ENCODE measurements at places on chromosomes 2 and 18.

GRCh38 chr2:241958818-241959545 is 89.5 kb downstream of the RTP5 start:
- no peak for DNase-seq

DNA sequence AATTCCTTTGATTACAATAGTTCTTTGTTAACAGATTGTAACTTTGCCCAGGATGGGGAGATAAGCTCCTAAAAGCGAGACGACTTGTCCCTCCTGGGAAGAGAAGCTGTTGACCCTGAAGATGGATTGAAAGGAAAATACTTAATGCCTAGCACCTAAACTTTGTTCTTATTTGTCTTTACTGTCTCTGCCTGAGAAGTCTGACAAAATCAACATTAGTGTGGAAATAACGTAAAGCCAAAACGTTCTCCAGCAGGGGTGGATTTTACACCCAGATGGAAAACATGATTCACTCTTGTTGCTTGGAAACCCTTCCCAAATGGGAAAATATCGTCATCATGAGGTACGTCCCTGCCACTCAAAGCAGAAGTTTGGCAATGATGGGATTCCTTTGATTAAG is 450.1 kb downstream of the SLC4A3 start:
- DNase-seq: peak; percentile 72

DNA sequence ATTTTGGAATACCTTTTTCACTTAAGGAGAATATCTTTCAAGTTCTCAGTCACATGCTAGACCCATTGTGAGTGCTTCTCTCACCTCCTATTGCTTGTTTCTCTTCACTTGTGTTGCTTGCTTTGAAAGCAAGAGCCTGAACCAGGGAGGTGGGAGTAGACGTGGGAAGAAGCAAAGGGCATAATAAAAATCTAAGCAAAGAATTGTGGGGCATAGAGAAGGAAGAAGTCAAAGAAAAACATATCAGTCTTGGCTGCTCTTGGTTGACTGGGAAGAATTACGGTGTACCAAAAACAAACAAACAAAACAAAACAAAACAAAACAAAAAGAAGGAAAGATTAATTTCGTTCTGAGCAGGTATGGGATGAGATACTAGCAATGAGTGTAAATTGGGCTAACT is 48.9 kb upstream of the ACVR1 start:
- DNase-seq: no peak

GRCh38 chr2:176814274-176814673 is 398.3 kb upstream of the HNRNPA3 start:
- no peak for DNase-seq

- no peak for DNase-seq
Observed at GRCh38 chr2:142598846-142599245, 278.6 kb upstream of the KYNU start.

GRCh38 chr2:44010266-44010665 is 14.5 kb upstream of the LRPPRC start:
- no peak for DNase-seq

GRCh38 chr2:226904592-226904991 is 68.7 kb downstream of the RHBDD1 start:
- DNase-seq: no peak

DNA sequence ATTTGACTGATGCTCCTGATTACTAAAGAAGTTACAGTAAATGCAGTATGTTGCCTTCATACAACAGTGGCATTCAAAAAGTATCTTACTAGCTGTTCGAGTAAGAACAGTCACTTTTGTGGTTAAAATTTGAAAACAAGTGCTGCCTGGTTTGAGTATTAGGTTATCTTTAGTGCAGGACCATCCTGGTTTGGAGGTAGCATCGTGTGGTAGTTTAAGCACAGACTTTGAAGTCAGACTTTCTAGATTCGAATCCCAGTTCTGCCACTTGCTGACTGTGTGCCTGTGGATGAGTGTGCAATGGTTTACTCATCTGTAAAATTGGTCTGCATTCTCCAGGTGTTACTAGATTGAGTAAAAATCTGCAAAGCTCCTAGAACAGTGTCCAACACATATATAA is 96.8 kb downstream of the SGPP2 start:
- DNase-seq: no peak

GRCh38 chr18:51867767-51868166 is 472.2 kb upstream of the DCC start:
- DNase-seq: peak; percentile 4

- no peak for DNase-seq
Observed at GRCh38 chr2:36044411-36044810, 311.2 kb upstream of the CRIM1 start.

- DNase-seq: no peak
Observed at GRCh38 chr18:69658103-69658502, 257.4 kb downstream of the DOK6 start.

GRCh38 chr2:36423172-36423571 is 67.6 kb downstream of the CRIM1 start:
- no peak for DNase-seq

DNA sequence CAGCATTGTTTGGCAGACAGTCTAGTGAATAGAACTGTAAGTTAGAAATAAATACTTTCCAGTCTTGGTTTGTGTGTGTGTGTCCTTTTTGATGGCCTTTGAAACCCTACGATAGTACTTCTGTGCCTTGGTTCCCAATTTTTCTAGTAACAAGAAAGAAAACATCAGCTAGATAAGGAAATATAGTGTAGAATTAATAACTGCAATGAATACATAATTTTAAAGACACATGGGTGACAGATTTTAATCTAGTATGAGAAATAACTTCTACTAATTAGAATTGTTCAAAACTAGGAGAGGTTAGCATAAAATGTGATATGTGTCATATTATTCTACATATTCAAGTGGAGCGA is 44.5 kb upstream of the NEMP2 start:
- DNase-seq: no peak

DNA sequence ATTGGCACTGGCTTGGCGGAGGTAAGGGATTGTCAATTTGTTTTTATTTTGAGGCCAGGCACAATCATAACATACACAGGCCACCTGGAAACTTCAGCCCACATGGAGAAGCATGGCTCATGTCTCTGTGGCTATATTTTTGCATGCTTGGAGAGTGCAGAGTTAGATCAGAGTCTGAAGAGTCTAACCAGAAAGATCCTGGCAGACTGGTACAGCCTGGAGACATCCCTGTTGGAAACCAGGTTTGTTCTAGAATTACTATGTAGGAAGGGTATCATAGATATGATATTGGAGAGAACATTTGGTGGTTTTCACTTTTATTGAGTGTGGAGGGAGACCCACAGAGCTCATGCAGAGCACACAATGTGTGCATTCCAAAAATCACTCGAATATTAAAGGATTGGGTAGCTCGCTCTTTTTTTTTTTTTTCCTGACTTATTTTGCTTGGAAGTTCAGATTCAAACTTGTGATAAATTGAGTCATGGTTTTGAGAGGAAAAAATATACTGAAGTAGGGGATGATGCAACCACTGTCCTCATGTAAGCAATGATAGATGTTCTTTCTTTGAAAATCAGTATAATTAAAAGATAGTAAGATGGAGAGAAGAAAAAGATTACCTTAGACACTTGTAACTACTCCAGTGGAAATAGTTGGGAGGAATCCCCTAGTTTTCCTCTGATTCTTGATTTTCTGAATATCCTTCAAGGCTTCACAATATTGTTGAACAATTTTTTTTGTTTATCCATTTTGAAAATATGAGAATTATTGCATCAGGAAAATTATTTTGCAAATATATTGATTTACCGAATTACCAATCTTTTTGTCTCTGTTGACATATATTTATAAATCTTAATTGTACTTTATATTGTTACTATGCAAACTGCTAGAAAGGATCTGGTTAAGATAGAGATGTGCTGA is 185.7 kb upstream of the ZEB2 start:
- peak; percentile 29 for DNase-seq

GRCh38 chr18:70370762-70371733 is 82.2 kb downstream of the SOCS6 start:
- no peak for DNase-seq

DNA sequence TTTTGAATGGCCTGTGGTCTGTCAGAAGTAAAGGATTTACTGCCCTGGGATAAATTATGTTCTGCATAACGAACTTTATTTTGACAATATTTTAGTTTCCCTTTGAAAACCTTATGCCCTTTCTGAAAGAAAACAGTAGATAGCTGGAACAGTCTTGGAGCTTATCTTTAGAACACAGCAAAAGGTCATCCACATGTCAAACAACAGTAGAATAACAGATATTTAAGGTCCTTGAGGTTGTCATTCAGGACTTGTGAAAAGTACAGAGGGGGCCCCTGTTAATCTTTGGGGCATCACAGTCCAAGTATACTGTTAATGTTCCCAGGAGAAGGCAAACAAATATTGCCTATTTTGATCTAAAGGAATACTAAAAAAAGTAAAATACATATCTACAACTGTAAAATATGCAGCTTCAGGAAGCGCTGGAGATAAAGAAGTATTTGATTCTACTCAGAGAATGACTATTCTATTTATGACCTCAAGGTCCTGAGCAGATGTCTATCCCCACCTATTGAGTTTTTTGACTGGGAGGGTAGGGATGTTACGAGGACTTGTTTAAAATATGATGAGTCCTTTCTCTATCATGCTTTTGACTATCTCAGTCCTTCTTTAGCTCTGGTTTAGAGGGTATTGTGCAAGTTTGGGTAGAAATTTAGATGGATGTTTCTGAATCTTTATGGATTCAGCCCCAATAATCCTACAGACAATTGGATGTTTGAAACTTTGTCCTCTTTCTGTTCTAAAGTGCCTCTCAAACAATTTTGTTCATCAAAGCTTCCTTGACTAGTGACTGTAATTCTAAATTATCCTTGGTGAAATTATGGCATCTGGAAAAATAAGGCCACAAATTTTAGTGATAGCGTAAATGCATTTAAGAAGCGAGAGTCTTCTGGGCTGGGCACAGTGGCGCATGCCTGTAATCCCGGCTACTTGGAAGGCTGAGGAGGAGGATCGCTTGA is 25.1 kb upstream of the TMEM214 start:
- no peak for DNase-seq

- DNase-seq: no peak
Observed at GRCh38 chr2:11680901-11681721, 11.1 kb upstream of the NTSR2 start.

DNA sequence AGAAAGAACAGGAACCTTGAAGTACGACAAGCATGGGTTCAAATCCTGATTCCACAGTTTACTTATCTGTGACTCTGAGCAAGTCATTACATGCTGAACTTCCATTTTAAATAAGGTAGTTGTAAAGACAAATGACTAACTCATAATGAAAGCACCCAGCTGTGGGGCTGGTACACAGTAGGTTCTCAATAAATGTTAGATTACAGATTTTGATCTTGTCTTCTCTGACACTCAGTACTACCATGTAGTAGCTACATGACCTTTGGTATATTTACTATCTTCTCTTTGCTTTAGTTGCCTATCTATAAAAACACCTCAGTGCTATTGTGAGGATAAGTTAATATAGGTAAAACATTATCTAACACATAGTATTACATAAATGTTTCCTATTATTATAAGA is 3.2 kb downstream of the TRAK2 start:
- no peak for DNase-seq

DNA sequence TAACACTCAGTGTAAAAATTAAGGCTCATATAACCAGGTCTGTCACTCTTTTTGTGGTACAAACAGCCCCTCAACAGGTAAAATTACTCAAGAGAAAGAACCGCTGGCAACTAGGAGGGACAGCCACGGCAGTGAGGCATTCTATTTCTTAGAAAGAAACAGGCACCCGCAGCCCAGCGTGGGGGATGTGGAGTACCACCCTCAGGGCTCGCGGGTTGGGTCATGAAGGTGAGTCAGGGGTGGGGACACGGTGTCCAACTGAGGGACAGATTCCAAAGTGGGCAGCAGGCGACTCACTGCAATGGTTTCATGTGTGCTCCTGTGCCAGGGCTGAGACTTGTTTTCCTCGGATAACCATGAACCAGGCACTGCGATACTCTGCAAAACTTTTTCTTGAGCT is 129.4 kb downstream of the DTNB start:
- no peak for DNase-seq

DNA sequence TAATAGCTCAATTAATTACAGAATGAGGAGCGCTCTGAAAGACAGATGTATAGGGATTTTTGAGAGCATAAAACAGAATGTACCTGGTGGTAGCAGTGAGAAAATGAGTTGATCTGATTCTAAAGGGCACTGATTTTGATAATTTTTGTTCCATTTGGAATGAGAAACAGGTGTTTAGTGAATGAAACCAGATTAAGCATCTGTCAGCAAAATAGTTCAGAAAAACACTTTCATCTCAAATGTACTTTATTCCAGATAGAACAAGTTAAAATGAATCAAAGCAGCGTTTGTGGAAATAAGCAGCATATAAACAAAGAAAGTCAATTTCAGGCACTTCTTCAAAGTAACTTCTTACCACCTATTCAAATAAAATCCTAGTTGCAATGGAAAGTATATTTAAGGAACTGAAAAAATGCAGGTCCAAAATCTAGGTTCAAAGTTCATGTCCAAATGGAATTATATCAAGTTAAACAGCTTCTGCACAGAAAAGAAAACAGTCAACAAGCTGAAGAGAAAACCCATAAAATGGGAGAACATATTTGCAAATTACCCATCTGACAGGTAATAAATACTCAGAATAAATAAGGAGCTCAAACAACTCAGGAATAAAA is 11.9 kb upstream of the REG3A start:
- DNase-seq: no peak

DNA sequence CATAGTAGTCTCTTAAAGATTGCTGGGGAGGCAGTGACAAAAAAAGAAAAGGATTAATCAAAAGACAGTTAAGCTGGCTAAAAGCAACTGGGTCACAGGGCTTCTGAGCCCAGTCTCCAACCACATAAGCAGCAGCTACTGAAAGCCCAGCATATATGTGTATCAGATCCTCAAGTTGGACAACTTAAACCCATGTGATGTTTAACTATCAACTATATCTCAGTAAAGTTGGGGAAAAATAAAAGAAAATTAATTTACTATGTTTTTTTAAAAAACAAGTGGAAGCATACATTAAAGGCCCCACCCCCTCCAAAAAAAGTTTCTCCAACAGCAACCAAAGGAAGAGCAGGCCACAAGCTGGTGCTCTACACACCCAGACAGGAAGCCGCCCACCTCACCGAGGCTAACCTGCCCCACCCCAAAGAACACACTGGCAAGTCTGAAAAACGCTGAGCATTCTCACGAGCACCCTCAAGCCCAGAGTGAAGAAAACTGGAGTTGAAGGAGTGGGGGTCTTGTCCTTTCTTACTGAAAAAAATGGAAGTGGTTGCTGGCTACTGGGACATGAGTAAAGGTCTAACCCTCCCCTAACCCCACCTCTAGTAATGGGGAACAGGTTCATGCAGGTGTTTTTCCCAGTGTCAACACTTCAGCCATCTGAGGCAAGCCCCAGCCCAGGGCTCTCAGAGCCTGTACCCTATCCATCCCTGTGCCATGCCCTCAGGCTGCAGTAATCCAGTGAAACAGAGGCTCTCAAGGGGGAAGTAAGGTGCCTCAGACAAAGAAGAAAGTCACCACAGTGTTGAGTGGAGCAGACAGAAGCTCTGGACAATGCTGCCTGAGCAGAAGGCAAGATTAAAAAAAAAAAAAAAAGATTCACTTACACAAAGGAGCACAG is 106.3 kb downstream of the GYPC start:
- no peak for DNase-seq

- no peak for DNase-seq
Observed at GRCh38 chr18:52310651-52311050, 29.3 kb upstream of the DCC start.

Data from astrocyte of the spinal cord (primary cell).